ENCODE measurements at places on chromosomes 3 and 15.

DNA sequence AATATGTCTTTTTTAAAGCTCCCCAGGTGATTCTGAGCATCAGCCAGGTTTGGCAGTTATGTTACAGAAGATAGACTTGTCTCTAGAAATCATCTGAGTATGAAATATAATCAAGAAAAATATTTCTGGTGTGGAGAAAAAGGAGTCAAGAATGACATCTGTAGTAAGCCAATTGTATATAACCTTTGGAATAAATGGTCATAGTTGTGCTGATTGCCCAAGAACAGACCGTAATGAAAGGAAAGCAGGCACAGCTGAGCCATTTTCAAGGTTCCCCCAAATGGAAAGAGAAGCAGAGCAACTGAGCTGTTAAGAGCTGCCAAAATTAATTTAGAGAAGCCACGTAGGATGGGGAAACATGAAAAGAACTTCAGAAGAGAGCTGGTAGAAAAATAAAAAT, 26.6 kb downstream of the GOLM2 start:
- DNase-seq: no peak

- DNase-seq: no peak
These were observed at the start of gene MUSTN1 for GRCh38 chr3:52834871-52835501. Gene MUSTN1 (minus strand): TSS chr3:52835019. CDS start chr3:52834948, 71 bp downstream.

DNA sequence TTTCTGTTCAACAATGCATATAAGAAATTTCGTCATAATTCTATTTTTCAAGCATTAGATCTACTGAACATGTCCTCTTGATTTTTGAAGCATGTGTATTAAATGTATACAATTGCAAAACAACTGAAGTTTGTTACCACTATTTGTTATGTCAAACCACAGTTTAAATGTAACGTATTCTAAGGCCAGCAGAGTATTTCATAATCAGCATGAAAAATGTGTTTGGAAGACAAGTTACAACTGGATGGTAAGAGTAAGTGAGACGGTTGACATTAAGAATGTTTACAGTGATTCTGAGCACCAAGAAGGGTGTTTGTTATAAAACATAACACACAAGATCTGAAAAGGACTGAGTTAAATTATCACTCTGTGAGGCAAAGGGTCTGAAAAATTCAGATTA, 738.4 kb downstream of the PLOD2 start:
- DNase-seq: no peak

DNA sequence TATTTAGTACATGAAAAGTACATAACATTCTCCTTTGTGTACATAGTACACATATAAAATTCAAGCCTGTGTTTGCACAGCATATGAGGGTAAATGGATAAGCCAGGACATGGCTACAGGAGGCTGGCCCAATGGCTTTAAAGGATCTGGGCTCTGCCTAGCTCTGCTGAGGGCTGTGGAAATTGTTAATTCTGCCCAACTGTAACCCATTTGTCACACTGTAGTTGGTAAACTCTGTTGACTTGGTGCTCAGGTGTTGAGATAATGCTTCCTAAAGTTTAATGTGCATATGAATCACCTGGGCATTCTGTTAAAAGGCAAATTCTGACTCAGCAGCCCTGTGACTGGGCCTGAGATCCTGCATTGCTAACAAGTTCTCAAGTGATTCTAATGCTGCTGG, 196.5 kb upstream of the ZPLD1 start:
- no peak for DNase-seq

GRCh38 chr3:6791161-6791560, 69.8 kb upstream of the GRM7 start:
- no peak for DNase-seq

DNA sequence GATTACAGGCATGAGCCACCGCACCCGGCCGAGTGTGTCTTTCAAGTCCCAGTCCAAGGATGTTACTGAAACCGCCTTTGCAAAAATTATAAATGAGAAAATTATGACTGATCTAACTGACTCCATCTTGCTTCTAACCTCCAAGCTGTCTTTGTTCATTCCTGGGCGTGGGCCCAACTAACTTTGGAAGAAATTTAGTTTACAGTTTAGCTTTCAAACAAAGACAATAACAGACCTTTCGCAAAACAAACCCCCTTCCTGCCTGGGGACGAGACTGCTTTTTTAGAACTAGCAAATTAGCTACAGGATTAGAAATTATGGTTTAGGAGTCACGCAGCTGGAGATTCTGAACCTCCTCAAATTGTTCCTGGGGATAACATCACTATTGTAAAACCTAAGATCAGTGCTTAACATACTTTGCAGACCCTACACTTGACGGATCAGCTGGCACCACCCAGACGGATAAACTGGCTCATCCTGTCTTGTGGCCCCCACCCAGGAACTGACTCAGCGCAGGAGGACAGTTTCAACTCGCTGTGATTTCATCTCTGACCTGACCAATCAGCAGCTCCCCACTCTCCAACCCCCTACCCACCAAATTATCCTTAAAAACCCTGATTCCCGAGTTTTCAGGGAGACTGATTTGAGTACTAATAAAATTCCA, 23.8 kb downstream of the NANOGP8 start:
- DNase-seq: no peak

DNA sequence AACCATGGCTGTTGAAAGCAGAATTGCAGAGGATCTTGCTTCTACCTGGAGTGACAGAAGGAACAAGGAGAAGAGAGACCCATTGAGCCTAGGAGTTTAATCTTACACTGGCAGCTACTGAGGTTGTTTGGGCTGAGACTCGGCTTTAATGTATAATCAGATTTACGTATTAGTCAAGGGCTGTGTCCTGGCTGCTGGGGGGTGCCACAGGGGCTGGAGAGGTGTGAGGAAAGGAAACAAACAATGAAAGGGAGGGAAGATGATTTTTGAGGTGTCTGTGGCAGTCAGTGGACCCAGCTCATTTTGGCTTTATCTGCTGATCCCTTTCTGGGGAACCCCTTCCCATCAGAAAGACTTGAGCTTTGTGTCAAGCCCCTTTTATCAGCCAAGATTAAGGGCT, 95.7 kb downstream of the PRICKLE2 start:
- DNase-seq: no peak

DNA sequence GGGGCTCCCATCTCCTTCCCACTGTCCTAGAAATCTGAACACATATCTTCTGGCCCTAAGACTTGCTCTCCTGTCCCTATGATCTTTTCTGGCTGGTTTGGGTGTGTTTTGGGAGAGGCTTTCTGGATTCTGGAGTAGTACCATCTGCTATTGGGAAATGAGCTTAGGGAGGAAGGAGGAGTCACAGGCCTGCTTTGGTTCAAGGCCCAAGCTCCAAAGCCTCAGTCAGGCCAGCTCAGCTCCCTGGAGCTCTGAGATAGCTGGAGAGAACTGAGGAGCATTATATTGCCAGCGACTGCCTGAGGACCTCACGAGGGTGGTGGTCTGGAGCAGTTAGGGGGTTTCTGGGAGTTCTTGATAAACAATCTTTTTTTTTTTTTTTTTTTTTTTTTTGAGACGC, 18.7 kb downstream of the RASGRF1 start:
- no peak for DNase-seq
